ENCODE measurements at places on chromosomes 4 and X.

DNA sequence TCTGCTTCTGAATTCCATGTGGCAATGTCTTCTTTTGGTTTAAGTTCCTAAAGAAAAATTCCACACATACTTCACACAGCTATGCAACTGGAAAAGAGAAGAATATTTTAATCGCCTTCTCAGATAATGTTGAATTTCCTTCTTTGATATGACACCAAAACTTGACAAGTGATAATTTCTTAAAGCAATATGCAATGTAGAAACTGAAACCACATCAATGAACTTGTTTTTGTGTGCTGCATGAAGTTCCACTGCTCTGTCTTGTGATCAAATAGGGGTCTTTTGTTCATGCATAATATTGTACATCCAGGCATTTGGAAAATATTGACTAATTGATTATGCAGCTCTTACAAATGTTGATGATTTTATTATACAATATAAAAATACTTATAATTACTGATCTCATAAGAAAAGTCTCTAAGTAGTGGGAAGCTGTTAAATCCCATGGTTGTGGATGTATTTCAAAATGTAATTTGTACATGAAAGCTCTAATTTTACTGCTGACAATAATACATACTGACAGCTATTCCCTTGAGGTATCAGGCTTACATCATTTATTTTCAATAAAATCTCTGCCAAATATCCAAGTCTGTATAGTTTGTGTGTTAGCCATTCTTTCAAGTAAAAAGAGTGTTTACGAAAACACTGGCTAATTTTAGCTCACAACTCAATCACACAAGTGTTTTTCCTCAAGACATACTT is 56.5 kb downstream of the AGA start:
- no peak for DNase-seq

- DNase-seq = no peak
These were observed 20.8 kb upstream of the SEC24B start for GRCh38 chr4:109412776-109413175.

GRCh38 chr4:78625073-78625472 is 73.5 kb downstream of the ANXA3 start:
- no peak for DNase-seq

DNA sequence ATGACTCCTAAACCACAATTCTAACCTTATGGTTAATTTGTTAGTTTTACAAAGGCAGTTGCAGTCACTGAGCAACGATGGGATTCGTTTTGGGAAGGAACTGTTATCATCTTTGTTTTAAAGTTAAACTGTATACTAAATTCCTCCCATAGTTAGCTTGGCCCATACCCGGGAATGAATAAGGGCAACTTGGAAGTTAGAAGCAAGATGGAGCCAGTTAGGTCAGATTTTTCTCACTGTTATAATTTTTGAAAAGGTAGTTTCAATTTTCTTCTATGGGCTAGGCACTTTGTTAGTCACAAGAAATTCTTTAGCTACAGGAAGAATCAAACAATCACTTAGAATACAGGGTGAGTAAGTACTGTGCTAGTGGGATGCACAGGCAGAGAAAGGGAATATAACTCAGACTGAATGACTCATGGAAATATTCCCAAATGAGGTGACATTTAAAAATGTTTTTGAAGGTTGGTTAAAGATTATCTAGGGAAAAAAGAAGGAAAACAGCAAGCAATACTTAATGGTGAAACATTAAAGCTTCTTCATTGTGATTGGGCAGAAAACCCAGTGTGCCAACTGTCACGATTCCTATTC is 153.6 kb downstream of the MAGEB17 start:
- no peak for DNase-seq

- no peak for DNase-seq
These were observed 80.9 kb downstream of the NKX6-1 start for GRCh38 chr4:84417997-84418709.

GRCh38 chrX:13283950-13284546 is 35.8 kb downstream of the ATXN3L start:
- DNase-seq = no peak

- no peak for DNase-seq
These were observed 11.7 kb downstream of the BBS12 start for GRCh38 chr4:122744229-122744628.

DNA sequence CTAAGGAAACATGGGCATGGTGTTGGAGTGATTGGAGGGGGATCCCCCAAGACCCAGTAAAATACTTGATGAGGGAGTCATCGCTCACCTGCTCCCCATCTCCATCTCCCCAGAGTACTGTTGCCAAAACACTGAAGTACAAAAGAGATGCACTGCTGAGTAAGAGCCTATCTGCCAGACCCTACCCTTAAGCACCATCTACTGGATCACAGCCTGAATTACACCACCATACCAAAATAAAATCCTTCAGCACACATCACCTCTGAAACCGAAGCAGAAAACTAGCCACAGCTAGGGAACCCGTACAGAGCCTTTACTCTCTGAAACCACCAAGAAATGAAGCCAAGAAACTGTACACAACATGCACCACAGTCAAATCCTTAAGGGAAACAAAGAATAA is 466.3 kb upstream of the ACTRT1 start:
- DNase-seq = no peak

- DNase-seq = no peak
These were observed 676.7 kb upstream of the ACTRT1 start for GRCh38 chrX:128728943-128729342.

- no peak for DNase-seq
These were observed 1.4 kb upstream of the LGI2 start for GRCh38 chr4:25032126-25032525.

- DNase-seq = no peak
These were observed 104.1 kb downstream of the IL1RAPL2 start for GRCh38 chrX:104670051-104670450.

DNA sequence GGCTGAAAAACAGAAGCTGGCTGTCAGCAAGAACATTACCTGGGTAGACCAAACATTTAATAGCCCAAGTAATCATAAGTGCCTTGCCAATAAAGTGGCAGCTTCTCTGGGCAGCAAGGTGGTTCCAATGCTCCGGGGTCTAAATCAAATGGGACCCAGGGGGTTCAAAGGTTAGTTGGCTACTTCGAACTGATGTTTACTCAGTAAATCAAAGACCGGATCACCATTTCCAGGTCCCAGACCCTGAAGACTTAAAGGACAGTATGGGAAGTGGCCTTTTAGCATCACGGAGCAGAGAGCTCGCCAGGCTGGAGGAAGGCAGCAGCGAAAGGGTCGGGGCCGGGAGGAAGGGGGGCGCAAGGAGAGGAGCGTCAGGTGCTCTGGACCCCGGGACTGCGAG is 1.0 kb downstream of the SH3KBP1 start:
- DNase-seq = no peak

- DNase-seq = no peak
These were observed 8.3 kb upstream of the GRPEL1 start for GRCh38 chr4:7075962-7076695.

DNA sequence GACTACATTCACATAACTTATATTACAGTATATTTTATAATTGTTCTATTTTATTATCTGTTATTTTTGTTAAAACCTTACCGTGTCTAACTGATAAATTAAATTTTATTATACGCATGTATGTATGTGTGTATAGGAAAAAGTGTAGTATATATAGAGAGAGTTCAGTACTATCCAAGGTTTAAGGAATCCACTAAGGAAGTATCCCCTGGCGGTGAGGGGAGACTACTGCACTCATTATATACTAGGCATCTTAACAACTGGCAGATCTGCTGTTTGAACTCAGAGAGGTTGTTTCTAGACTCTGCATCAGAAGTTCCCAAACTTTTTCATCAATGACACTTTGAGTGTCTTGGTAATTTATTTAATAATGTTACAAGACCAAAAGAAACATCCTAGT is 70.9 kb downstream of the NDST4 start:
- no peak for DNase-seq

- DNase-seq = no peak
These were observed 473.0 kb downstream of the SPRY1 start for GRCh38 chr4:123869286-123870215.

DNA sequence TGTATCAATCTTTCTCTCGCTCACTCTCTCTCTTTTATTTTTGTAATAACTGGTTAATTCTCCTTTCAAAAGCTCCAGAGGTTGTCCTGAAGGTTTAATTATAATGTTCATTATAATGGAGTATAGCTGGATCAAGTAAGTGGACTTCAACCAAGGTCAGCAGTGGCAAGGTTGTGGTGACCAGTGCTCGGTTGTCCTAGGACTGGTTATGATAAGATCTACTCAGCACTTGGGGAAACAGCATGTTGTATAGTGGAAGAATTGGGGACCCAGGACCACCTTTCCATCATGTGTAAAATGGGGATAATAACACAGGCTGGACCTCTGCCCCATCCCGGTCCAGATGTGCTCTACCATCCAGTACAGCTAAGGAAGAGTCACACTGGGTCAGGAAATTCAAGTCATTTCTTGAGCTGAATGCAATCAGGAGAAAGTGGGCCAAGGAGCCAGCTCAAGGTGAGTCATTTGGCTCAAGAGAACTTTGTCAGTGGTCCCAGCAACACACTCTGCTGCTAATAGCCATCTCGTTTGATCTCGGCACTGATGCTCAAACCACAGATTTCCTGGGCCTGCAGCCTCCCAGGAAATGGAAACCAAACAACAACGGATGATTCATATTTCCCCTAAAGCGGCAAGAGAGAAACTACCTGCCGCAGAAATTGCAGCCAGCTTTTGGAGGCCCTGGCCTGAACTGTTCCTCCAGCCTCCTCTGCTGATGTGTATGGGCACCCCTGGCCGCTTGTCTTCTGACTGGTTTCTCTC is 123.6 kb upstream of the RBPJ start:
- no peak for DNase-seq

GRCh38 chrX:54483946-54484345 is 12.1 kb downstream of the FGD1 start:
- no peak for DNase-seq

DNA sequence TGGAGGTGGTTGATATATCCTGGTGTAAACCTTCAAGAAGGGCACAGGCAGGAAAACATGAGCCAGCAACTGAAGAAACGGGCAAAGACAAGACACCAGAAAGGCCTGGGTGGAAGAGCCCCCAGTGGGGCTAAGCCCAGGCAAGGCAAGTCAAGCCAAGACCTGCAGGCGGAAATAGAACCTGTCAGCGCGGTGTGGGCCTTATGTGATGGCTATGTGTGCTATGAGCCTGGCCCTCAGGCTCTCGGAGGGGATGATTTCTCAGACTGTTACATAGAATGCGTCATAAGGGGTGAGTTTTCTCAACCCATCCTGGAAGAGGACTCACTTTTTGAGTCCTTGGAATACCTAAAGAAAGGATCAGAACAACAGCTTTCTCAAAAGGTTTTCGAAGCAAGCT is 7.2 kb downstream of the ZFP42 start:
- no peak for DNase-seq

DNA sequence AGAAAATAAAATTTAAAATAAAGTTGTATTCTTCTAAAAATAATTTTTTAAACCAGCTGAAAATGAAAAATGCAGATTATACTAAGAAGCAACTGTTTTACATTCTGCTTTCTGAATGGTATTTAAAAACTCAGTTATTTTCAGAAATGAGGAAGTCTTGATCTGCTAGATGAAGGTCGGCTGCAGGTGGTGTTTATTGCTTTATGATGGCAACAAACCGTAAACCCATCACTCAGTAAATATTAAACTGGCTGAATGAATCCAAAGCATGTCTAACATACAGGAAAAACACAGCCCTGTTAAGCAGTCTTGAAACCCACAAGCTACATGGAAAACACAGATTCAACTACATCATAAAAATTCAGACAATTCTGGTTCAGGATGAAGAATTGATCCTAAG is 29.3 kb downstream of the DYNLT3 start:
- DNase-seq = no peak

GRCh38 chrX:132837967-132838366 is 120.5 kb downstream of the HS6ST2 start:
- DNase-seq = no peak

- DNase-seq = no peak
These were observed 49.4 kb downstream of the SPINK2 start for GRCh38 chr4:56772134-56772533.

DNA sequence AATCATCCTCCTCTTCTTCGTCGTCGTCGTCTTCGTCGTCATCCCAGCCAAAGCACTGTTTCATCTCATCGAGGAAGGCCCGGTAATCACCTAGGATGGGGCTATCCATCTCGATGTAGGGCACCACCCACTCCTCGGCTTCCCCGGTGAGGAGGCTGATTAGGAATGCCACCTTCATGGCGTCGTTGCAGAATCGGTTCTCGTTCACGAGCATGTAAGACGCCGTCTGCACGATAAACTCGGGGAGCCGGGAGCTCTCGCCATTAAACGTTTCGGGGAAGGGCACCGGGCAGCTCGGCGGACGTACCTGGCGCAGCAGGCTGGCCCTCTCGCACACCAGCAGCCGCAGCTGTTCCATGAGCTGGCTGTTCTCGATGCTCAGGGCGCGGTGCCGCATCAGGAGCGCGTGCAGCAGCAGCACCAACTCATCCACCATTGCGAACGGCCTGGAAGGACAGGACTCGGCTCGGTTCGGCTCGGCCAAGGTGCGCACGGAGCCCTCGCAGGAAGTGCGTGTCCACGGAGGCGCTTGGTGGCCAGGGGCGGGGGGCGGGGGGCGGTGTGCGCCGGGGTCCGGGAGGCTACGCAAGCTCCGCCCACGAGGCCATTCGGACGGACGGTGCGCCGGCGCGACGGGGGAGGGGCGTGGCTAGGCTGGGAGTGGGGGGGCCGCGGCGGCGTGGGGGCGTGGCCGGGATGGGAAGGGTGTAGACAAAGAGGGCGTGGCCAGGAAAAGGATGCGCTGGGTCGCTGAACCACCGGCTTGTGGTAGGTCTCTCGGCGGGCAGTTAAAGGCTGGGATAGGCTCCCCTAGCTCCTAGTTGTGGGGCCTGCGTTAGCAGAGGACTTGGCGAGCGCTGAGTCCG is at the start of gene LDOC1:
Gene LDOC1, minus strand, starts transcription at position 544 of the 866 bp plus-strand sequence. Its CDS starts 108 bp downstream, at position 436.
- DNase-seq = no peak

- DNase-seq = no peak
These were observed 54.1 kb upstream of the AP1S2 start for GRCh38 chrX:15908603-15909290.

DNA sequence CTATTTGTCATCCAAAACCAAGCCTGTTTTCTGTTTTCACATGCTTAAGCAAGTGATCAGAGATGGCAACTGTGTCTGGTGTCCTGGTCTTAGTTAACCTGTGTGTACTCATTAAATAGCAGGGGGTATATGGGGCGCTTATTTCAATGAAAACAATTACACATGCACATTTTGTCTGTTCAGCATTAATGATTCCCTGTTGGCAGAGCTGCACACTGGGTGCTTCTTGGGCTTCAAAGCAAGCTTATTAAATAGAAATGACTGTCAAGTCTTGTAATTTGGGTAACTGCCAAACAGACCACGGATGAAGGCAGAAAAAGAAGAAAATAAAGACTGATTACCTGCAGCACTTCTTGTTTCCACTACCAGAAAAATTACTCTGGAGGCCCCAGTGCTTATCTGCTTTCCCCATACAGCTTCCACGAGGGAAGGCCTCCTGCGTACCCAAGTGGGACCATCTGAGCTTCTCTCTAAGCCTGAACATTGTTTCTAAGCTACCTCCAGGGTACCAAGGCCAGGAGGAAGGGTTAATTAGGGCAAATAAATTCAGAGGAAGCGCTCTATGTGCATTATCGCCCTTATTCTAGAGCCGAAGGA is 107.2 kb upstream of the TBL1X start:
- no peak for DNase-seq

Measured in hematopoietic multipotent progenitor cell treated with erythropoietin and hydrocortisone succinate and interleukin-3 and kit ligand, for 17 days (in vitro differentiated cells).